ENCODE measurements at places on chromosomes 6 and 20. TPM values are rescaled to one million over a fixed set of nuclear protein-coding genes. Genes with fewer than 3 reads are reported as not detected.

RAB5IF gene
- 54.2 TPM for total RNA-seq

- DNase-seq: no peak
Measured at GRCh38 chr20:12199703-12200102, 282.0 kb downstream of the BTBD3 start.

GRCh38 chr20:45772693-45773092, 19.0 kb downstream of the WFDC3 start:
- no peak for DNase-seq

DNA sequence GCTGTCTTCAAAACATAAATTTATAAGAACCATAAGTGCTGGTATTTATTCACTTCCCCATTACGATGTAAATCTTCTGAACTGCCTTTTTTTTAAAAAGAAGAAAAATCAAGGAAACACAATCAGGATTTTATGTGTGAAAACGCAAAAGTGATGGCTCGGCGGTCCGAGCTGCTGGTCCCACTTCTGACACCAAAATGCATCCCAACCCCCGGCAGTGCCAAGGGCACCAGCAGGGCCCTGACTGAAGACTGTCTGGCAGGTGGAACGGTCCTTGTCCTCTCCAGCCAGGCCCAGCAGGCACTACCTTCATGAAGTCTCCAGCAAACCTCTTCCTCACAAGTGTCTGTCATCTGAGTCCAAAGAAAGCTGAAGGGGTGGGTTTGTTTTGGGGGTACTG, 41.2 kb downstream of the TBC1D7 start:
- no peak for DNase-seq

GPSM3 gene
- 1.5 TPM for total RNA-seq

SLC24A3 gene
- total RNA-seq: 33.5 TPM

DNA sequence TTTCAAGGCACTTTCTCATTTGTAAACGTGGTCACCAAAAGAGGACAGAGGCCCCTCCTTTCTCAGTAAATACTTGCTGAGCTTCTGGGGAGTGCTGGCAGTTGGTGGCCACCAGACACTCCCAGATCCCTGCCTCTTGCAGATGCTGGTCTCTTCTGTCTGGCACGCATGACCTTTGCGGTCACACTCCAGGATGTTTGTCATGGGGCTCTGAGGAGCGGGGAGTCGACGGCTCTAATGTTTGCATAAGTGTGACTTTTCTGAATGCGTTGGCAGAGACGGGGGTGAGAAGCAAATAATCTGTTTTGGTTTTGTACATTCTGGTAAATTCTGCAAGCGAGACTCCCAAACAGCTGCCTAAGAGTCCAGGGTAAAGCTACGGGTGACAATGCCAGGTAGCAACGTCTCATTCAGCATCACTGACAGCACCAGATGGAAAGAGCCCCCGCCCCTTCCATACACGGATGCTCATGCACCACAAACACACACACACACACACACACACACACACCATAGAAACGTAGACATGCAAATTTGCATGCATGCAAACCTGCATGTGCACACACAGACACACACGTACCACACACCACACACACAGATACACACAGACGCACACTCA, 101.1 kb downstream of the YTHDF1 start:
- no peak for DNase-seq

NFYA gene
- 27.8 TPM for total RNA-seq

ZSCAN9 gene
- total RNA-seq: 21.3 TPM

DNA sequence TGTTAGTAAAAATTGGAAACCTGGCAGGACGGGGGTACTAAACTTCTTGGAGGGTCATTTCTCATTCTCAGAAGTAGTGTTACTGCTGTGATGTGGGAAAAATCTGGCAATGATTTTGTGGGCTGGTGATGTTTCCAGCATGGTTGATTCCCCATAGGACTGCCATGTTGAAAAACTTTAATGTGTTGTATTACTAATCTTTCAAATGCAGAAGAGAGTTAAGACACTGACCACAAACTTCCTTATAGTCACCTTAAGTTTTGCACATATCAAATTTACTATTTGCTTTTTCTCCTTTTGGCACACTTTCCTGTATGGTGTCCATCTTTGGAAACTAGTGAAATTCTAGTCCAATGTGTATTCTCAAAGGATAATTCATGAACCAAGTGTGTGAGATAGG, 236.2 kb upstream of the TAB2 start:
- DNase-seq: no peak

OR2H1 gene
- not detected for total RNA-seq

DNA sequence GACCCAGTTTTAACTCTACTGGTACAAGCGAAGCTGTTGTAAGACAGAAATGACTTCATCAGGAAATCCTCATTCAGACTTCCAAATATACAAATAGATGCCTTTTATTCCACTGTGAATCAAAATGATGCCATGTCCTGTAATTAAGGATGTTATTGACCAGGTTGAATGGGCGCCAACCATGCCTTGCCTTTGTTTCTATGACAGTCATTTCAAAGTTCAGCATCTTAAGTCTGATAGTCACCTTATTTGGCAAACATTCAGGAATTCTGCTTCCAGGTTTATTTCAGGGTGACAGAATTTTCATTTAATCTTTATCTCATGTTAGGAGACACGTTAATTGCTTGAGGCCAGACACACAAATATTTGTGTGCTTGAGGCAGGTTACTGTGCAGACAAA, 592.8 kb upstream of the JAG1 start:
- DNase-seq: no peak

- no peak for DNase-seq
Measured at GRCh38 chr20:53002786-53003185, 30.6 kb downstream of the TSHZ2 start.

TFAP2A gene
- 6.7 TPM for total RNA-seq

- DNase-seq: no peak
Measured at GRCh38 chr6:157996201-157996712, 14.6 kb downstream of the SYNJ2 start.

DNA sequence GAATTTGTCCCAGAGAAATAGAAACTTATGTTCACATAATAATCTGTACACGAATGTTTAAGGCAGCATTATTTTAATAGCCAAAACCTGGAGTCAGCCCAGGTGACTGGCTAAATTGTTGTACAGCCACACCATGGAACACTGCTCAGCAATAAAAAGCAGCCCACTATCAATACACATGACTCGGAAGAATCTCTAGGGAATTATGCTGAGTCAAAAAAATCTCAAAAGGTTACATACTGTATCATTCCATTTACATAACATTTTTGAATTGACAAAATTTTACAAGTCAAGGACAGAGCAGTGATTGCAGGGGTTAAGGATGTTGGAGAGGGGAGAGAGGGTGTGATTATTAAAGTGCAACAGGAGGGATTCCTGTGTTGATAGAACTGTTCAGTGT, 163.4 kb downstream of the UBE3D start:
- DNase-seq: no peak

DAAM2 gene
- total RNA-seq: 37.2 TPM

GRCh38 chr6:37906121-37906520, 86.6 kb downstream of the ZFAND3 start:
- no peak for DNase-seq

GRCh38 chr6:158022749-158023596, 41.3 kb downstream of the SYNJ2 start:
- DNase-seq: no peak

MUC22 gene
- total RNA-seq: 0.21 TPM

Measured in tongue (tissue), 3 donors.